Hematopoietic multipotent progenitor cell (in vitro differentiated cells): ENCODE measurements at places on chromosomes 1 and 21. TPM values are rescaled to one million over a fixed set of nuclear protein-coding genes. Genes with fewer than 3 reads are reported as not detected.

HES4 gene
- total RNA-seq: 4.8 TPM

OR2W3 gene
- 45.8 TPM for total RNA-seq

CYP4Z1 gene
- not detected for total RNA-seq

RNF186 gene
- under 0.01 TPM for total RNA-seq

DNA sequence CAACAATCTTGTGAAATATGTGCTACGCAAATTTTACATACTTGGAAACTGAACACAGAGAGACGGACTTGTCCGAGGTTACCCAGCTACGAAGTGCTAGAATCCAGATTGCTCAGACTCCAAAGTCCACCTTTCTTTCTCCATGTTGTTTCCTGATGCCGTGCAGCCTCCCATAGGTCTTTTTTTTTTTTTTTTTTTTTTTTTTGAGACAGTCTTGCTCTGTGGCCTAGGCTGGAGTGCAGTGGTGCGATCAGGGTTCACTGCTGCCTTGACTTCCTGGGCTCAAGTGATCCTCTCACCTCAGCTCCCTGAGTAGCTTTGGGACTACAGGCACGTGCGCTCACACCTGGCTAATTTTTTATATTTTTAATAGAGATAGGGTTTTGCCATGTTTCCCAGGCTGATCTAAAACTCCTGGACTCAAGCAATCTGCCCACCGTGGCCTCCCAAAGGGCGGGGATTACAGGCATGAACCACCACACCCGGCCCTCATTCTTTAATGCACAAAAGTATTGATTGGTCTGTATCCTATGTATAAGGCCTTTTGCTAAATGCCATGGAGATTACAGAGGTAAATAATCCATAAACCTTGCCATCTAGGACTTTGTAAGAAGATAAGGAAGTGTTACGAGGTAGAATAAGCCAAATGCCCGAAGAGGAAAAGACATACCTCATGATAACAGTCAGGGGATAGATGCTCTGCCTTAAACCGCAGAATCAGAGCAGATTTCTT, 92.8 kb downstream of the C1orf21 start:
- no peak for DNase-seq

- no peak for DNase-seq
Measured at GRCh38 chr1:100581096-100581705, 43.3 kb downstream of the GPR88 start.

DNA sequence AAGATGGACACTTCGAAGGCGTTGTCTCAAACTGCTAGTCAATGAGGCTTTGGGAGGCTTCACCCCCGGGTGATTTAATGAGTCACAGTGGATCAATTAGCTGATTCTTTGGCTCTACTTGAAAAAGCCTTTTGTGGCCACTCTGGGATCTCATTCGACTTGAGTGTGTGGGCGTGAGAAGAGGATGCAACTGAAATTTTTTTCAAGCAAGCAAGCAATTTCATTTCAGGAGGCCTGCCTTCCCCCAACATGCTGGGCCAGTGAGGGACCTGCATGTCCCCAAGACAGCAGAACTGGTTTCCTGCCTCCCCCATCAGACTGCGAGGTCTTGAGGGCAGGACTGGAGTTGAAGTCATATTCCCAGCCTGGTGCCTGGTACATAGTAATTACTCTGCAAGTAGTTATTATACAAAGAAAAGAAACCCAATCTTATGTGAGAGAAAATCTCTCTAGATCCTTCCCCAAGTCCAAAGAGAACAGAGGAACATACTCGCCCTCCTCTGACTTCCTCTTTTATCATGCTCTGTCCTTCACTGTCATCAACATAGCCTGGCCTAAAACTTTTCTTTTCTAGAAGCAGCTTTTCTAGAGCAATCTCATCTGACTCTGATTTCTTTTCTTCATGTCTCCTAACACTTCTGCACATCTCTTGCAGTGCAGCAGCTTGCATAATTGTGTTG, 22.7 kb downstream of the SYT6 start:
- no peak for DNase-seq

DNA sequence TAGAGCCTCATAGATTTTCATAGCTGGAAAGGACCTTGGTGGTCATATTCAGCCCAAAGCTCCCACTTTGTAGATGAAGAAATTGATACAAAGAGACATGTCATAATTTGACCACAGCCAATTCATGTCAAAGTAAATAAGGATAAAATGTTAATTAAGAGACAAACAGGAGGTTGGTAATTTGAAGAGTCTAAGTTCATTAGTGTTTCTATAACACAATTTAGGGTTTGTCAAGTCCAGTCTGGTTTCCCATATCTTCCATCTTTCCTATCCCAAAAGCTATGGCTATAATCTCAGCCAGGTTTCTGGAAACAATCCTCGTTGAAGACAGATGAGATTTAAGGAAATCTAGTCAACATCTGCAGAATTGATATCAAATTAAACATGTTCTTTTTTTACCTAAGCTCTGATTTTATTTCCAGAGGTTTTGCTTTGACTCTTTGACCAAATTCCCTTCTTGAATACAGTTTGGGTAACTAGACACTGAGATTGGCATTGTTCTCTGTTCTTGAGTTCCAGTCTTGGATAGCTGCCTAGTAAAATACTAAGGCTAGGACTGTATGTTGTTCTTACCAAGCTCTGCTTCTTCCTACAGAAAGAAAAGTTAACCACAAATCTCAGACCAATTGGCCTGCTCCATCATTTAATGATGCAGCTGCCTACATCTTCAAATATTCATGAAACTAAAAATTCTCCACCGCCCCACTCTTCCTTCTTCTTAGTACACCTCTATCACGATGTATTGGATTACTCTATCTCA, 62.0 kb downstream of the SLC44A5 start:
- no peak for DNase-seq

DNA sequence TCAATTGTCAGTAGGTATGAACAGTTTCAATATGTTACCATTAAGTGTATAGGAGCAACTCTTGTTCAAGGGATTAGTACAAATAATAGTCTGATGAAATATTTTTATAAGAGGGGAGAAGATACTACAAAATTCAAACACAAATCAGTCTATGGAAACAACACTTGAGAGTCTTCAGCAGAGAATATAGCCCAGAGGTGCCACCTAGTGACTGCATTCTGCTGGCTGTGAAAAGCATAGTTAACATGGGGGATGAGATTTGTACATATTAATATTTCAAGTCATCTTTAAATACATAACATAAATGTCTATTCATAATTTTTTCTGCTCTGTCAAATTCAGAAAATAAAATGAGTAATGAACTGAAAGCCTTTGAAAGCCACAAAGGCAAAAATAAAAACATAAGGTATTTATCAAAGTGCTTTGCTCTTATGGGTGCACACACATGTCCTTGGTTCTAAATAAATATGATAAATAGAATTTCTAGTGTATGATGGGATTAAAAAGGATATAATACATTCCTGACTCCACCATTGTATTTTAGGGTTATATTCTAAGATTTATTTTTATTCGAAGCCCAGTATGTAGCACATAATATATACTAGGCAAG, 440.9 kb upstream of the ZRANB2 start:
- DNase-seq: peak; percentile 13

GRCh38 chr1:203508463-203509073, 14.6 kb downstream of the OPTC start:
- no peak for DNase-seq

GRCh38 chr1:221031458-221032203, 152.4 kb downstream of the HLX start:
- no peak for DNase-seq

DNA sequence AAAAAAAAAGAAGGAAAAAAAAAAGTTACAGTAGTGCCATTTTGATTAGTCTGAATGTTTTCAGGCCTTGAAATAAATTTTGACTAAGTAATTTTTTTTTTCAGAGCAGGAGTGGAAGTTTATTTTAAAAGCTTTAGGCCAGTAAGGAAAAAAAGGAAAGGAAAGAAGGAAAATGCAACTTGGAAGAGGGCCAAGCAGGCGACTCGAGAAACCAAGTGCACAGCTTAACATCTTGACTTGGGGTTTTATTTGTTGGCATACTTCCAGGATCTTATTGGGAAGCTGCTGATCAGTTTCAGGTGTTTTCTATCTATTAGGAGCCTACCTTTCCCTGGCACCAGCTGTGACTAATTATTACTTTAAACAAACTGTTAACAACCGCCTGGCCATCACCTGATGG, 41.7 kb downstream of the ATF3 start:
- DNase-seq: no peak

GRCh38 chr1:33410091-33410701, 20.7 kb downstream of the PHC2 start:
- DNase-seq: no peak

GRCh38 chr1:99216956-99217355, 47.3 kb upstream of the PLPPR4 start:
- no peak for DNase-seq

DNA sequence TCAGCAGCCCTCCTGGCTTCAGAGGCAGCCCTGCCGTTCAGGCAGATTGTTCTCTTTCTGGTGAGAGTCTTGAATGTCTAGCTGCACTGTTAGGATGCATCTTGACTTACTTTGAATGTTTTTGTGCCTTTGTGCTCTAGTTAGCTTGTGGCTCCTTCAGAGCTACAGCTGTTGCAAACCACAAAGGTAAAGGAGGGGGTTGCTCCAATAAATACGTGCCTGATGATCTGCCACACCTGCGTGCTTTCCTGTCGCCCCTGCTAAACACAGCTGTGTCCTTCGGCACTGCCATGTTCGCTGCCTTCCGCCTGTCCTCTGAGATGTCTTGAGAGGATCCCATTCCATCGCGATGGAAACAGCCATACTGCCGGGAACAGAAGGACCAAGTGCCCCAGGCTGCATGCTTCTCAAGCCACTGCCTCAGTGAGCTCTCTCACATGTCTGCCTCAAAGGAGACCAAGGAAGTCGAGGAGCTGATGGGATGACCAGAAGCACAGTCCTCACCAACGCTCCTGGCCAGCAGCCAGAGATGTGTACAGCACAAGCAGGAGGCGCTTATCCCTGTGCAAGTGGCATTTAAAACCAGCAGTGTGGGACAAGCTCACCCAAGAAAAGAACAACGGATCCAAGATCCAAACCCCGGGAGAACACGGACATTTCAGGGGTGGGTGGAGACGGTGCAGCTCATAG, 12.0 kb upstream of the SMIM12 start:
- DNase-seq: no peak

GRCh38 chr1:202915146-202915545, 11.9 kb downstream of the KLHL12 start:
- DNase-seq: no peak

GRCh38 chr1:47711184-47711847, 273.5 kb downstream of the FOXD2 start:
- DNase-seq: no peak

DNA sequence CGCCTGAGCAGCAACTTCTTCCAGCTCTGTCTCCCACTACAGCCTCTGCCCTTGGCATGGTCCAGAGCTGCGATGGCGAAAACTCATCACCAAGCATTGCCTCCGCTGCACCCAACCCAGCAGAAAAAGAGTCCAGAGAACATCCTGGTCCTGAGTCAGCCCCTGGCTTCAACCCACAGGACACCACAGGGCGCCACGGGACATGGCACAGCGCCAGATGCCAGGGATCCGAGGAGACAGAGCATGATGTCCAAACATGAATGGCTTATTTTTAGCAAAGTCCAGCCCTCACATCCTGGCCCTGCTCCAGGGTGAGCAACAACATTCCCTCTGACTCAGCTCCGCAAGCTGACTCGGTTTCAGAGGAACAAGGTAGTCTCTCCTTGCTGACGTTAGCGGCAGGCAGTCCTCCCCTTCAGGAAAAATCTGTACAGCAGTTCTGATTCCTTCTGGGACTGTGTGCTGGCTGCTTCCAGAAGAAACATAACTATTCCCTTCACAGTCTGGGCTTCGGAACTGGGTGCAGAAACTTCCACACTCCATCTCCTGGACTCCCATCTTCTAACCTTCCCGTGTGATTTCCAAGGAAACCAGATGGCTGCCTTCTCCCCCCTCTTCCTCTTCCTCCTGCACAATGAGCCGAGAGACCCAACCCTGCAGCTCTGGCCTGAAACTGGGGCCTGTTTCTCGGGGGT, 131.3 kb downstream of the TOMM20 start:
- DNase-seq: no peak

GRCh38 chr1:118890851-118891384, 97.2 kb downstream of the TBX15 start:
- DNase-seq: no peak

GRCh38 chr1:159197561-159198557, 6.8 kb upstream of the ACKR1 start:
- DNase-seq: peak; percentile 83

DNA sequence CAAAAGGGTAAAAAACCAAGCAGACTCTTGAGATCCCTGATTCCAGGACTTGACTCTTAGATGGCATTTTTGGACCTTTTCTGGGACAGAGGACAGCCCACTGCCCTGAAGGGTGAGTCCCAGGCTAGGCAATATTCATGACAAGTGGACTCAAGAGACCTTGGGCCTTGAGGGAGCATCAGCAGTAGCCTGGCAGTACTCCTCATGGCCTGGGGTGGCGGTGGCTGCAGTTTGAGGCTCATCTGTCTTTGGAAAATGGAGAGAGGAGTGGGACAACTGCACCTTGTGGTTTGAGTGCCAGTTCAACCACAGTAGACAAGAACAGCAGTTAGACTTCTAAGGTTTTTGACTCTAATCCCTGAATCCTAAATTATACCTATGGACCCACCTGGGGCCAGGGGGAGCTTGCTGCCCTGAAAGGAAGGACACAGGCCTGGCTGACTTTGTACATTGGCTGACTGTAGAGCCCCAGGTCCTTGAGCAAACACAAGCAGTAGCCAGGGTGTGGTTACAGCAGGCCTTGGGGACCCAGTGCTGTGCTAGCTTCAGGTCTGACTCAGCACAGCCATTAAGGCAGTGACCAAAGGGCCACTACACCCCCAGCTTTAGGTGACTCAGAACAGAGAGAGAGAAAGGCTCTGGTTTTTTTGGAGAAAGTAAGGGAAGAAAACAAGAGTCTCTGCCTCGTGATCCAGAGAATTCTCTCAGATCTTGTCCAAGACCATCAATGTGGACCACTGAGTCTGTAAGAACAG, 1023.2 kb downstream of the KCNT2 start:
- DNase-seq: no peak

DNA sequence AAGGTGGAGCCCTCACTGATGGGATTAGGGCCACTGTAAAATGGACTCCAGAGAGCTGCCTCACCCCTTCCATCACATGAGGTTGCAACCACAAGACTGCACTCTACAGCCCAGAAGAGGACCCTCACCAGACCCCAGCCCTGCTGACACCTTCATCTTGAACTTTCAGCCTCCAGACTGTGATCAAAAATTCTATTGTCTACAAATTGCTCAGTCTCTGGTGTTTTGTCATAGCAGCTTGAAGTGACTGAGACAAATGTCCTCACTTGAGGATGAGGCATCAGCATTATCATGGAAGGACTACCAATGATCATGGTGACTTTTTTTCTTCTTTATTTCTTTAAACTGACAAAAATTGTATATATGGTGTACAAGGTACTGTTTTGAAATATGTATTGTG, 26.7 kb upstream of the TRIM17 start:
- no peak for DNase-seq

GRCh38 chr1:46575778-46576177, 24.3 kb upstream of the KNCN start:
- DNase-seq: no peak

DNA sequence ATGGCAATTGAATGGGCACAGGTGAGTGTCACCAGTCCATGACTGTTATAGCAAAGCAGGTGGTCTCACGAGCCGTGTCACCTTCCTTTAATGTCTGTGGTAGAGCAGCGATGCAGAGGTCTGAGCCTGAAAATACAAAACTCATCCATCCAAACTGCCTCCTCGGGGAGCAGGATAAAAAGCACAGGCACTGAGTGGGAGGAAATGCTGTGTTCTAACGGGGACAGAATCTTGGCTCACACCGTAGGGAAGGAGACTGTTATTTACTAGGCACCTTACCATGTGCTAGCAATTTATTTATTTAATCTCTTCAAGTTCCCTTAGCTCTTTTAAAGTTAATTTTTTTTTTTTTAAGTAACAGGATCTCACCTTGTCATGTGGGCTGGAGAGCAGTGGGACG, 1.2 kb downstream of the ASCL5 start:
- no peak for DNase-seq

GRCh38 chr1:101203820-101204540, 32.8 kb upstream of the S1PR1 start:
- no peak for DNase-seq
